ENCODE measurements at places on chromosomes 13 and 19.
A peak's percentile ranks its signal among the peaks of the same experiment; 100 is the strongest.

- no peak for DNase-seq
Measured at GRCh38 chr13:90763476-90764150, 583.9 kb upstream of the MIR17HG start.

GRCh38 chr19:35868172-35868822 is at the start of gene APLP1:
TSS of gene APLP1 (plus strand) at chr19:35868574. CDS start at chr19:35868637, 63 bp downstream.
- DNase-seq, result peak; percentile 48

GRCh38 chr13:40181203-40181845 is 485.1 kb downstream of the FOXO1 start:
- DNase-seq, result peak; percentile 8

- no peak for DNase-seq
Measured at GRCh38 chr19:42169486-42170413, 37.5 kb upstream of the POU2F2 start.

DNA sequence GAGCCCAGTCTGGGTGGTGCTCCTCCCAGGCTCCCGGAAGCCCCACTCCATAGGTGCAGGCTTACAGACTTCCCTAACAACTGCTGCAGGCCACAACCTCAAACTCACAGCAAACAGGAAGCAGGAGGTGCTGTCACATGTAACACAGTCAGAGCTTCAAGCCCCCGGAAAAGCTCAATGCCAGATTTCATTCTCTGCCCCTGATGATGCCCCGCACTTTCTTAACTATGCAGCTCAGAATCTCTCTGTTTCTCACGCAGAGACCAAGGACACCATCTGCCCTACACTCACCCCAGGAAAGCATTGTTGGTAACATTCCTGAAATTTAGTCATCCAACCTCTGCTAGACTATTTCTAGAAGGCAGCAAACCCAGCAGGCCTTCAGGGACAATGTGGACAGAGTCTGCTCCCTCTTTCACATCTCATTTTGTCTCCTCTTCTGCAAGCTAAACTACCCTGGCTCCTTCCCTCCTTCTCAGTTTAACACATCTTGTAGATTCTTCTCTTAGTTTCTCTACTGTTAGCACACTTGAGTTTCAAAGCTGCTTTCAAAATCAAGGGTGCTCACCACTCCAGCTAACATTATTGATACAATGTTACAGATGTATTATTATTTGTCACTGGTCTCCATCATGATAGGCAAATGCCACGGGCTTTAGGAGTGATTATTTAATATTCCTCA is 162.5 kb downstream of the KCTD12 start:
- DNase-seq, result peak; percentile 17

DNA sequence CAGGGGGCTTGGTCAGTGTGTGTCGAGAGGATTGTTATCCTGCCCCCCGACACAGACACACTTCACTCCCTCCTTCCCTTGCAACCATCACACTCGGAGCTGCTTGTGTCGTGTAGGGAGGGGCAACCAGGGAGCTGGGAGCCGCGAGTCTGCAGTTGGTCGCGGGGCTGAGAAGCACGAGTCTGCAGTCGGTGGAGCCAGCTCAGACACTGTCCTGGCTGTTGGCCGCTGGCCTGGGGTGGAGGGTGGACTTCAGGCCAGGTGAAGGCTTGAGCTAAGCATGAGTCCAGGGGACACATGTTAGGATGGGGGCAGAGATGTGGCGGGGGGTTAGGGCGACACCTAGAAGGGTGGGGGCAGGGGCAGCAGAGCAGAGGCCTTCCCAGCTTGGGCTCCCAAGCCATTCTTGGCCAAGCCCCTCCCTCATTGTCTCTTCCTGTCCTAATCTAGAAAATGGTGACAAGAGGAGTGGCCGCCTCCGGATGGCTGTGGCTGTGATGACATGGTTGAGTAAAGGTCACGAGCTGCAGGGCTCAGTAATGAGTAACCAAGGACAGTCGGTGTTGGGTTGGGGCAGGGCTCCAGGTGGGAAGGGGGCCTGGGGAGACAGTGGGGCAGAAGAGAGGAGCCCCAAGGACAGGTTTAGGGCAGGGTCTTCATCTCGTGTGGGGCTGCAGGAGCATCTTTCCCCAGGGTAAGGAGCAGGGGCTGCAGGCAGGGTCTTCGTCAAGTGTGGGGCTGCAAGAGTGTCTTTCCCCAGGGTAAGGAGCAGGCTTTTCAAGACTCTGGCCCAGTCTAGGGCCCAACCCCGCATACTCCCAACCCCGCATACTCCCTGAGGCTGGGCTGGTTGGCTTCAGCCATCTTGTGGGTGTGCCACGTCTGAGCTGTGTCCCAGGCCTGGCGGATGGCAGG is 8.6 kb downstream of the PPP5C start:
- no peak for DNase-seq

- DNase-seq, result peak; percentile 68
Measured at GRCh38 chr19:42184401-42184861, 33.0 kb downstream of the DEDD2 start.

All from NB4 (cell line).